ENCODE measurements at places on chromosomes 12 and 14.
A peak's percentile ranks its signal among the peaks of the same experiment; 100 is the strongest.

GRCh38 chr12:3928538-3929184, 55.5 kb upstream of the PARP11 start:
- DNase-seq, result no peak

GRCh38 chr14:91985008-91985407, 37.5 kb upstream of the FBLN5 start:
- DNase-seq, result peak; percentile 55

- DNase-seq, result no peak
These were observed 273.9 kb downstream of the ZFP36L1 start for GRCh38 chr14:68518761-68519670.

DNA sequence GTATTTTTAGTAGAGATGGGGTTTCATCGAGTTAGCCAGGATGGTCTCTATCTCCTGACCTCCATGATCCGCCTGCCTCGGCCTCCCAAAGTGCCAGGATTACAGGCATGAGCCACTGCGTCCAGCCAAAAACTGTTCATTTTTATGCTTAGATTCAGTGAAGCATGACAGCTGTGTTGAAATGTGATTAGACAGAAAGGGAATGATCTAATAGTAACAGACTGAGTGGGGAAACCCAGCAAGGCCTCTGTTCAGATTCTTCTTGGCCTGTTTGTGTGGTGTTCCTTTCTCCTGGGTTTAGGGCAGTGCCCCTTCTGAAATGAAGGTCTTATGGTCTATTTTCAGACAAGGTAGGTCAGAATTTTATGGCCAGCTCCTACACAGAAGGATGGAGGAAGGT, 11.8 kb upstream of the ABCD4 start:
- DNase-seq, result no peak

- DNase-seq, result no peak
These were observed 43.2 kb upstream of the FBRSL1 start for GRCh38 chr12:132446633-132447326.

DNA sequence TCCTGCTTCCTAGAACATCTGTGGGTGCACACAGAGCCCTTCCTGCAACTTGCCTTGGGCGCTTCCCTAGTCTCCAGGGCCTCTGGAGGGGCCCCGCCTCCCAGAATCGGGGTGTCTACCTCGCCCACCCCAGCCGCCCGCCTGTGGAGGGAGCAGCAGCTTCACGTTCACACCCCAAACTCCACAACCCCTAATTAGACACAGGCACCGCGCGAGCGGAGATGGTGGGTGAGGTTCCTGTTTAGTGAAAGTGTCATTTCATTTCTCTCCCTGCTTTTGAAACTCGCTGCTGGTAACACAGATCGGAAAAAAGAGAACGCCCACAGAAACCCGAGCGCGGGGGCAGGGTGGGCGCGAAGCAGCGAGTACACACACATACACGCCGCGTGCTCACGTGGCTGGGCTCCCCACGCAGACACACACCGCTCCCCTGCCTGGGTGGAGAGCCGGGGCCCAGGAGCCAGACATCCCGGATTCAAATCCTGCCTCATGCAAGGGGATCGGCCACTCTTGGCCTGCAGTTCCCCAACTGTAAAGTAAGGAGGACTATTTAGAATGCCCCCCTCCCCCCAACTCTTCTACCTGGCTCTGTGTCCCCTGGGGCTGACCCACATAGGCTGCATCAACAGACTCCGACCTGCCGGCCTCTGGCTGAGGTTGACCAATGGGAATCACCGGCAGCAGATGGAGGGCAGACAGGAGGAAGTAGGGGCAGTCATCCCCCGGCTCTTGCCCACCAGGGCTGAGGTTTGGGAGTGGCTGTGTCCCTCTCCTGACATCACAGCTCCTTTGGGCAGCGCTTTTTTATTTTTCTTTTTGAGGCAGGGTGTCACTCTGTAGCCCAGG, 79.2 kb upstream of the NCOR2 start:
- peak; percentile 91 for DNase-seq

- DNase-seq, result no peak
These were observed 44.2 kb upstream of the FOXN3 start for GRCh38 chr14:89461256-89461655.

DNA sequence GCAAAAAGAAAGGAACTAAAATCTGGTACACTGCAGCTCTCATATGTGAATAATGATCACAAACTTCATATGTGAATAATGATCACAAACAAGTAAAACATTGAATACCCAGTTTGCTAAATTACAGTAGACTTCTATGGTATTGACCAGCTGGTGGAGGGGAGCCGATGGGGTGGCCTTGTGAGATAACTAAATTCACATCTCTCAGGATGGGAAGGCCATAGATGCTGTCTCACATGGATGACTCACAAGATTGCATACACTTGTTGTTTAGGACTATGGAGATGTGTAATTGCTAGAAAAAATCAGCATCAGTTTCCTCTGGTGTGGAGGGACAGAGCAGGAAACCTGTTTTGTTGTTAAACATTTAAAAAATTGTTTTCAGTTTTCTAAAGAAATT, 49.2 kb downstream of the ACACB start:
- DNase-seq, result no peak

GRCh38 chr12:113796852-113797534, 169.1 kb downstream of the RBM19 start:
- DNase-seq, result no peak
